ENCODE measurements at places on chromosomes 11 and 22.
A peak's percentile ranks its signal among the peaks of the same experiment; 100 is the strongest.

- no peak for DNase-seq
These were observed 125.6 kb downstream of the BRD1 start for GRCh38 chr22:49702068-49702397.

DNA sequence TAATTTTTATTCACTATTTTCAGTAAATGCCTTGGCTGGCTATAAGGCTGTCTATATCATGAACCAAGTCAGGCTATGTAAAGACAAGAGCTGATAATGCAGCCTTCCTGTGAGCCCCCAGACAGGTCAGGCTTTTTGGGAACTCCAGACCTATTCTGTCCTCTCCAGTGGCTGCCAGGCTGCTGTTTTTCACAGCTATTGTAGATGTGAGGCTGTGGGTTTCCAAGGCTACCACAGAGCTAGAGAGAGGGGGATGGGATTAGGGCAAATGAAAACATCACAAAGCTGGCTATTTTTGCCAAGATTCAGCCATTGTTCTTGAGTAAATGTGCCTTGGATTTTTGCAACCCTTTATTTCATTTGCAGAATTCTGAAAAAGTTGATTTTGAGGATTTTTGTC, 55.7 kb upstream of the SORL1-AS1 start:
- DNase-seq, result no peak

DNA sequence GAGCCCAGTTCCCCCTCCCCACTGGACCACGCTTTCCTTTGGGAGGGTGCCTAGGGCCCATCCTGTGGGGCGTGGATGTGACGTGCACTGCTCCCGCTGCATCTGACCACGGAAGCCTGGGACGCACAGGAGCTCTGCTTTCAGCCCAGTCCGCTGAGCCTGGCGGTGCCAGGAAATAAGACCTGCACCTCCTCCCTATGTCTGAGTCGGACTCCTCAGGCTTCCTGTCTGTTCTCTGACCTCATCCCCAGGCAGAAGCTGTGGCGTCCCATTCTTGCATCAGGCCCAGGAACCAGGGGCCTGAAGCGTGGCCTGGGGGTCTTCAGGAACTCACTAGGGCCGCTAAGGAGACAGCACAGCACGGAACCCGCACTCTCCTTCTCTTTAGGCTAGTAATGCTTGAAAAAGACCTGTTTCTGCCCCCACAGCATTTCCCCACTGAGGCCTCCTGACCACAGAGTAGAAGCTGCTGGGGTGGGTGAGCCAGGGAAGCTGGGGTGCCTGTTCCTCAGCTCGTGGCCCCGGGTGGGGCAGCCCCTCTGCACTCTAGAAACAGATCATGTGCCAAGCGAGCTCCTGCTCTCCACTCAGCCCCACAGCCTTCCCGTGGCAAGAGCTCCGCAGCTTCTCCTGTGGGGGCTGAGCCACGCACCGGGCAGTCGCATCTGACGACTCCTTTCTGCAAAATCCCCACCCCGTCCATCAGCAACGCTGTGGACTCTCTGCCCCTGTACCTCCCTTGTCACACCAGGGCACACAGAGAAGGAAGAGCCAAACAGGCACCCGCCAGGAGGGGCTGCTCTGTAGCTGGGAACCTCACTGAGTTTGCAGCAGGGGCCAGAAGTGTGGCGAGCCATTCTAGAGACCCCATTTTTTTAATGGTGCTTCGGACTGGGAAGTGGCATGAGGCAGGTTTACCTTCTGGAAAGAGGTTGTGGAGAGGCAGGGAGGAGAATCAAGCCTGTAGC, 22.6 kb downstream of the MOV10L1 start:
- DNase-seq, result no peak

DNA sequence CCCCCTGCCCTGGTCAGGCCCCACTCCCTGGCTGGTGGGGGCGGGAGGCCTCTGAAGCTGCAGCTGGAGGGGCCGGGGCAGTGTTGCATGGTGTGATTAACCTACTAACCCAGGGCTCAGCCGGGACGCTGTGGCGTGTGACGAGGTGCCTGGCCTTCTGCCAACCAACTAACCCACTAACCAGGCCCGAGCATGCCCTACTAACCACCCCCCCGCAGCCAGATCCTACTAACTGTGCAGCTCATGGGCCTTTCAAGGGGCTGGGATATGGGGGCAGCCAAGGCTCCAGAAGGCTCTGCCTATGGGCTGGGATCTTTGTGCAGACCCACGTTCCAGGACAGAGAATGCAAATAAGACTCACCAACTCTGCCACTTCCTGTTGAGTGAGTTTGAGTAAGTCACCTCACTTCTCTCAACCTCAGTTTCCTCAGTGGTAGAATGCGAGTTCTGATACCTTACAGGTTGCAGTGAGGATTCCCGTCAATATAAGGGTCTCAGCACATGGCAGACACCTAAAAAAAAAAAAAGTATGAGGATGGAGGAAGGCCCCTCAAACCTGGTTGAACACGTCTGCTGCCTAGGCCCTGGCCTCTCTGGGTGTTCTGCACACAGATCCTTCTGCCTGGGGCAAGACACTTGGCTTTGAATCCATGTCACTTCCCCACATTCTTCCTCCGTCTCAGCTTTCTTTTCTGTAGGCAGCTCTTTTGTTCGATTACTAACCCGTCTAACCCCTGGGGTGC, 14.1 kb downstream of the MIAT start:
- peak; percentile 75 for DNase-seq

GRCh38 chr22:29266564-29267461, 968 bp downstream of the RHBDD3 start:
- DNase-seq, result no peak

GRCh38 chr22:20777420-20778177, 3.7 kb downstream of the SERPIND1 start:
- DNase-seq, result no peak

GRCh38 chr11:134478176-134478575, 66.1 kb upstream of the B3GAT1 start:
- DNase-seq, result no peak

DNA sequence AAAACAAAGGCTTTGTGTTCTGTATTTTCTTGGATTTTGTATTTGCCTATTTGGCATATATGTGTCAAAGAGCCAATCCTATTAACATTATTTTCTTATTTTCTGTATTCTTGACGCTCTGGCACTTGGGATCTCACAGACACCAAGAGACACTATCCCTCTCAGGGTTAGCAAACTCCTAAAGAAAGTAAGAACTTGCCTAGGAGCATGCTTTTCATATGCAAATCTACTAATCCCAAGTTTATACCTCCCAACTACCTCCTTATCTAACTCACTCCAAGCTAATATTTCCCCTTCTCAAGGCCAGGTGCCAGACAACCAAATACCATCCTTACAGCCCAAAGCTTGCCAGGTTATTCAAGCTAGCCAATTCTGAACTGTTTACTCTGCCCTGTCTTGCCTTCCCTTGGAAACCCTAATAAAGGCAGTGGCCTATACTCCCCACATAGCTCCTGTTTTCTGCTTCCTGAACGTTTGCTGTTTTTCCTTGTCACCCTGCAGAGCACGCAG, 455.4 kb upstream of the ANO3 start:
- no peak for DNase-seq

DNA sequence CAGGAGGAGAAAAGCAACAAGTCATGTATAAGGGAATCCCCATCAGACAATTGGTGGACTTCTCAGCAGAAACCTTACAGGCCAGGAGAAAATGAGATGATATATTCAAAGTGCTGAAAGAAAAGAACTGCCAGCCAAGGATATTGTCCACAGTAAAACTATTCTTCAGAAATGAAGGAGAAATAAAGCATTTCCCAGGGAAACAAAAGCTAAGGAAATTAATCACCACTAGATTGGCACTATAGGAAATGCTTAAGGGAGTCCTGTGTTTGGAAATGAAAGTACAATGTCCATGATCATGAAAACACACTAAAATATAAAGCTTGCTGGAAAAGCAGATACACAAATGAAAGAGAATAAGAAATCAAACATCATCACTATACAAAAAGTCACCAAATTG, 282.0 kb downstream of the BLID start:
- no peak for DNase-seq

GRCh38 chr11:91081440-91082043, 858.7 kb upstream of the CHORDC1 start:
- no peak for DNase-seq

DNA sequence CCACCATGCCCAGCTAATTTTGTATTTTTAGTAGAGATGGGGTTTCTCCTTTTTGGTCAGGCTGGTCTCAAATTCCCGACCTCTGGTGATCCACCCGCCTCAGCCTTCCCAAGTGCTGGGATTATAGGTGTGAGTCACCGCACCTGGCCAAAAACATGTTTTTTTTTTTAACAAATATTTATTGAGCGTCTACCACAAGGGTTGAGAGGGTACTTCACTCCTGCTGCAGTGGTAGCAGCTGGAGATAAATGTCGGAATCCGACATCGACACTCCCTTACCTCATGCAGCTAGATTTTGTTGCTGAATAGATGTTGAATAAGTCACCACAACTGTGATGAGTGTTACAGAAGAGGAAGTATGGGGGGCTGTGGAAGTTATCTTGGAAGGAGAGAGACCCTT, 971 bp downstream of the DNAJB13 start:
- no peak for DNase-seq

DNA sequence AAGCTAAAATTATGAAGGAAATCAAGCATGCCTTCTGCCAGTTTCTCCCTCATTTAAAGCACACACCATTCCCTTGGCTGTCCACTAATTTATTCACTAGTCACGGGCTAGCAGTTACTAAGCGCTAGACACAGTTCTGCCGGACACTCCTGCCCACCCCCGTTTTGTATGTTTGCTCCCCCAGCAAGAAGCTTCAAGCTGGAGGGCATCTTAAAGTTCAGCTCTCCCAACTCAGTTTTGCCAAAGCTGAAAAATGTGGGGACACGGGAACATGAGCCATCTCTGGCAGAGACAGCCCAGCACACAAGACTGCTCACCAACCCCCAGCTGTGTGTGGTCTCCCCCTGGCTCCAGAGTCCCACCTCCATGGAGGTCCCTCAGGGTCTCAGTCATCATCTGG, 263.6 kb downstream of the BRD1 start:
- no peak for DNase-seq
